ENCODE measurements at places on chromosomes 12 and 14. TPM values are rescaled to one million over a fixed set of nuclear protein-coding genes. Genes with fewer than 3 reads are reported as not detected.
A peak's percentile ranks its signal among the peaks of the same experiment; 100 is the strongest.

- ATAC-seq: no peak
Observed at GRCh38 chr12:105167346-105167745, 59.8 kb downstream of the WASHC4 start.

GRCh38 chr14:73237786-73238423 lies 599 bp downstream of the PAPLN start:
- ATAC-seq: peak; percentile 4

- no peak for ATAC-seq
Observed at GRCh38 chr14:73783107-73783727, 68.4 kb upstream of the PTGR2 start.

GRCh38 chr14:72600551-72601330 lies 293.2 kb downstream of the DPF3 start:
- no peak for ATAC-seq

GRCh38 chr12:93022603-93023340 lies 93.7 kb upstream of the EEA1 start:
- ATAC-seq: no peak

DNA sequence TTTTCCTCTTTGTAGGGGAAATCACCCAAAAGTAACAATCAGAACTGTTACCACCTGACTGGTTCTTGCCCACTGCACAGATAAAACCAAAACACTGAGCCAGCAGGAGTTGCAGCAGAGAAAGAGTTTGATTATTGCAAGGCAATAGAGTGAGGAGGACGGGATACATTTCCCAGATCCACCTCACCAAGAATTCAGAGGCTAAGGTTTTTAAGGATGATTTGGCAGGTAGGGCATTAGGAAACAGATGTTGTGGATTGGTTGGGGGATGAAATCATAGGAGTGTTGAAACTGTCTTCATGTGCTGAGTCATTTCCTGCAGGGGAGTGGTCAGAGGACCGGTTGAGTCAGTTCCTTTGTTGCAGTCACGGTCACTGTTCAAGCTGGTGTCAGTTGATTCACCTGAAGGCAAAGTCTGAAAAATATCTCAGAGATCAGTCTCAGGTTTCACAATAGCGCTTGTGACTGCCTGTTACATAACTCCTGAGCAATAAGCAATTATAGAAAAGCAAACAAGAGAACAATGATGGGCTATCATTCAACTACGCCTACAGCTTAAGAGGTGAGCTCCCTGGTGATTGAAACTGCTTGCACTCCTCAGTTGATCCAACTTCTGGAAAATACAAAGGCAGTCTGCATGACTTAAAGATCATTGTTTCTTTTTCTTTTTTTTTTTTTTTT lies 20.3 kb upstream of the AMN1 start:
- ATAC-seq: peak; percentile 96

- ATAC-seq: no peak
Observed at GRCh38 chr12:28453686-28454085, 263.4 kb downstream of the CCDC91 start.

The ZCRB1 gene
- total RNA-seq: 36.3 TPM

The KNTC1 gene
- 15.4 TPM for total RNA-seq

Measured in esophagus mucosa (tissue), 1 donor.